ENCODE measurements at places on chromosomes 7 and 10.

DNA sequence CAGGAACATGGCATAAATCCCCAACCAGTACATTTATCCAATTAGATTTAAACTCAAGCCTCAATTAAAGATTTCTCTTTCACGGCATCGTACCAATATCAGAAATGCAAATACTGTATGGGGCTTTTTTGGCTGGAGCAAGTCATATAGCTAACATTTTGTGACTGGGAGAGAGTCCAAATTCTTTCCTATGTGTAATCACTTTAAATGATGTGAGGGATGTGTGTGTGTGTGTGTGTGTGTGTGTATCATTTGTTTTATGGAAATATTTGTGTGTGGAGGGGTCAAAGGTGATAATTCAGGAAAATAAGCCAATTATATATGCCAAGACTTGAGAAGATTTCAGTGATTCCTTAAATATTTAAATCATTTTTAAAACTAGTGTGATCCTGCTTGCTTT lies 196.6 kb downstream of the TRIL start:
- no peak for DNase-seq

- DNase-seq = no peak
Measured at GRCh38 chr10:119849944-119850343, 22.7 kb downstream of the MCMBP start.

- DNase-seq = peak; percentile 36
Measured at GRCh38 chr10:48242171-48242904, 32.2 kb downstream of the FRMPD2 start.

DNA sequence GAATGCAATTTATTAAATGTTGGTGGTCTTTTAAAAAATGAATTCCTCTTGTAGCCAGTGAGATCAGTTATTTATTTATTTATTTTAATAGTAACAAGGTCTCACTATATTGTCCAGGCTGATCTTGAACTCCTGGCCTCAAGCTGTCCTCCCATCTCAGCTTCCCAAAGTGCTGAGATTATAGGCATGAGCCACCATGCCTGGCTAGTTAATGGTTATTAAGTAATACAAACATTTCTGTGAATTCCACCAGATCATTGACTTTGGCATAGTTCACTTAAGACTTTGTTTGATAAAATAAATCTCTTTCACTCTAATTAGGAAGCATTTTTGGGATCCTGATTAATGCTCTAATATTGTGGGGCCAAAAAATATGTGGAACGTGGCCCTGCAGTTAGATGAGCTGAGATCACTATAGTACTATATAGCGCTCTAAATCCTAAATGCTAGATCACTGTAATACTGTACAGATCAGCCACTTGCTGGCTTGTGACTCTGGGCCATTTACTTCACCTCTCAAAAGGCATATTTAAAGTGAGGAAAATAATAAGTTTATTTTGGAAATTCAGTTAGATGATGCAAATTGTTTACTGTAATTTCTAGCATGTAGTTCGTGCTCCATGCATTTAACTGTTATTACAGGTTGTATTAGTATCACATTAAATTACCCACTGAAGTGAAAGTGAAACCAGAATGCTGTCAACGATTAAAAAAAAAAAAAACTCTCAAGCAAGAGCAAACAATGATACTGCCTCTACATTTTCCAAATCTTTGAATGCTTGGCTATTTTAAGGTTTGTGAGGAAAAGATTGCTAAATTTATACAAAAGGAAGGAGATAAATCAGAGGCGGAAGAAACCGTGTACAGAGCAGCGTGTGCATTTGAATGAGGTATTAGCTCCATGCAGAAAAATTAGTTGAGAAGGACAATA lies 15.9 kb upstream of the FAS start:
- no peak for DNase-seq

DNA sequence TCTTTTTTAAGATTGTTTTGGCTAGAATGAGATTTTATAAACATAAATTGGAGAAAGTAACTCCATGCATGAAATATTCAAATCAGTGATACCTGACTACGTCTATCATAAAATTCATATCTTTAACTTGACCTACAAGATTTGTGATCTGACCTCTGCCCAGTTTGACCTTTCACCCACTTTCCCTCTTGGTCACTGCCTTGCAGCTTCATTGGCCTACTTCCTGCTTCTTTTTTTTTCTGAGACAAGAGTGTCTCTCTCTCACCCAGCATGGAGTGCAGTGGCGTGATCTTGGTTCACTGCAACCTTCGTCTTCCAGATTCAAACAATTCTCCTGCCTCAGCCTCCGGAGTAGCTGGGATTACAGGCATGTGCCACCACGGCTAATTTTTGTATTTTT lies 28.5 kb downstream of the TPST1 start:
- no peak for DNase-seq

DNA sequence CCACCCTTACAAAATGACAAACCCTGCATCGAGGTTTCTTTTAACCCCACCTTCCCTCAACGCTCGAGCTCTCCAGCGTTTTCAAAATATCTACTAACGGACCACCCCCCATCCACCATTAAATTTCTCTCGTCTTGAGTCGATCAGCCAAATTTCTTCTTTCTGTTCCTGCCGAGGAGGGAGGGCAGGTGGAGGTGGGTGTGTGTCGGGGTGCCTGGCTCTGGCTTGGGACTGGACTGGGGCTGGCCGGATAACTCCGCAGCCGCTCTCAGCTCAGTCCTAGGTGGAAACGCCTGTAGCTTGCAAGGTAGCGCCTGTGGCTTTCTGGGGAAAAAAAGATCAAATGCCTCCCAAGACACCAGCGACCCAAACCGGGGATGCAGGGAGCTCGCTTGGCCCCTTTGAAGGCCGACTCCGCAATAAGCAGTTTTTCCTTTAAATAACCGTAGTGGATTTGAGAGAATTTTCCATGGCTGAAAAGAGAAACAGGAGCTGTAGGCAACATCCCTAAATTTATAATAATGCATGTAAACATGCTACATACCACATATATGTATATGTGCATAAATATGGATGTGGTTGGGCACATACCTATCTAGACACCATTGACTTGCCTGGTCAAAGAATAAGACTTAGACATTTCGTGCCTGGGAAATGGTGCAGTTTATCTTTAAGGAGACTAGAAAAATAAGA lies 1.9 kb upstream of the TMEM178B start:
- peak; percentile 52 for DNase-seq

DNA sequence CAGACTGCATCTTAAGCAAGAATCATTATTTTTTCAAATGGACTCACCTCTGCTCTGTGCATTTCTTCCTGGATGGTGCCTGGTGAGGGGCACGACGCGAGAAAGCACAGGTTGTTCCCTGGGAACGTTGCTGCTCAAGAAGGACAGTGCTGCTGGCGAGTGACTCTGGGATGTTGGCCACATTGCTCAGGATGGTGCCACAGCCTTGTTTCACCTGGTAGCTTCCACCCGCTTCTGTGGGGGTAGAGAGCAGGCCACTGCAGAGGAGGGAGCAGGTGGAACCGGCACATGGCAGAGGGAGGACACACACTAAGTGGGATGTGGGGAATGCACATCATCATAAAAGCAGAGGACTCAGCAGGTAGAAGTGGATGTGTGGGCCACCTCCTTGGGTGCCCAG lies 444.7 kb downstream of the TCERG1L start:
- DNase-seq = no peak

GRCh38 chr10:90834326-90834725 lies 23.5 kb downstream of the HTR7 start:
- DNase-seq = no peak

DNA sequence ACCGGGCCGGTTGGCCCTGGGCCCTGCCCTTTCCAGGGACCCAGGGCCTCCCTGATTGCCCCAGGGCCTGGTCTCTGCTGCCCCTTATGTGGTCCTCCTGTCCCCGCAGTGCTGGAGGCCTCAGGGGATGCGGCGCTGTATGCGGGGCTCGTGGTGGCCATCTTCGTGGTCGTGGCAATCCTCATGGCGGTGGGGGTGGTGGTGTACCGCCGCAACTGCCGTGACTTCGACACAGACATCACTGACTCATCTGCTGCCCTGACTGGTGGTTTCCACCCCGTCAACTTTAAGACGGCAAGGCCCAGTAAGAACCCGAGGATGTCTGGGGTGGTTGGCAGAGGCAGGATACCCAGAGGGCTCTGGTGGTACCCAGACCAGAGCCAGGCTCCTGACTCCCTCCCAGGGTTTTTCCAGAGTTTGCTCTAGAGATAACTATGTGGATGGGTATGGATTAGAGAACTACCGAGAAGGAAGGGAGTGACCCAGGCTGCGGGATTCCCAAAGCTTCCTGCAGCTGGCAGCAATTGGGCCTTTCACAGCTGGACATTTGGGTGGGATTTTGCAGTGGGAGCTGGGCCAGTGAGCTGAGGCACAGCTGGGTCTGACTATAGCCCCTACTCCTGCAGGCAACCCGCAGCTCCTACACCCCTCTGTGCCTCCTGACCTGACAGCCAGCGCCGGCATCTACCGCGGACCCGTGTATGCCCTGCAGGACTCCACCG lies 28.1 kb upstream of the SLC29A3 start:
- DNase-seq = no peak

DNA sequence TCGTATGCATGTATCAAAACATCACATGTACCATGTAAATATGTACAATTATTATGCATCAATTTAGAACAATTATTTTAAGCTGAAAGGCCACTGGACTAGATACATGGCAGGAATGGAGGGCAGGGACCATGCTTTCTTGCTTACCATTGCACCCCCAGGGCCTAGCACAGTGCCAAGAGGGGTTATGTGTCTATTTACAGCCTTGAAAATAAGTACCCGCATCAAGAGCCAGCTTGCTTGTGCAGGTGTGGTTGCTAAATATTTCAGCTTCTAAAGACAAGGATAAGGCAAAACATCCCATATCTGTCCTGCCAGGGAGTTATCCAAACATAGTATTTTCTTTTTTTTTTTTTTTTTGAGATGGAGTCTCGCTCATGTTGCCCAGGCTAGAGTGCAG lies 14.7 kb upstream of the OAT start:
- no peak for DNase-seq

DNA sequence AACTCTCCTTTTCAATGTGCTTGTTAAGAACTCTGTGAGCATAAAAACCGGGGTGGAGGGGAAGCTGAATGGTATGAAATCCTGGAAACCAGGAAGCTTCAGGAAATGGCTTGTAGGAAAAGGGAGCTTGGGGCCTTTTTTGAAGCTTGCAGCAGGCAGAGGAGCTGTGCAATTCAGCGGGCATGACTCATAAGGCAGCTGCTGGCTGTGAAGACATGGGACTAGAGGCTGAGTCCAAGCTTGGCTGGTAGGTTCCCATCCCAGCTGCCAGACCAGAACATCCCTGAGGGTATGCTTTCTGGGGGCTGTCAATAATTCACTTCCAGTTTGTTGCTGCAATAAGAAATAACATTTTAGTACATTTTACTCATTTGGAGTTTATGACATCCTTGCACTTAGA lies 36.8 kb upstream of the CDC14C start:
- no peak for DNase-seq

GRCh38 chr7:25911738-25912607 lies 240.0 kb upstream of the NFE2L3 start:
- no peak for DNase-seq

GRCh38 chr10:103640436-103641181 lies 147.1 kb downstream of the NEURL1 start:
- DNase-seq = no peak

DNA sequence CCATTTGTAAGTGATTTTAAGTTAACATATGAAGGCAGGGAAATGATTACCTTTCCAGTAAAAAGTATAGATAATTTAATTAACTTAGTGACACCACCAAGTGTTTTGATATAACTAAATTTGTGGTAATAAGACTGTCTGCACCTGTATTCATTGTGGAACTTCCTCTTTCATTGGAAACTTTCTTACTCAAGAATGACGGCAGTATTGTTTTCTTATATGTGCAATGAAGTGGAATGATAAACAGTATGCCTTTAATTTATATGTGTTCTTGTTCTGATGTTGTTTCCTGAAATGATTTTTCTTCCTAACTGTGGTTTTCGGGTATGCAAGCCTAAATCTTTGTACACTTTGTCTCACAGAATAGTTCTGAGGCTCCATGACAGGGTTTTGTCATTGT lies 46.4 kb downstream of the CASD1 start:
- no peak for DNase-seq

DNA sequence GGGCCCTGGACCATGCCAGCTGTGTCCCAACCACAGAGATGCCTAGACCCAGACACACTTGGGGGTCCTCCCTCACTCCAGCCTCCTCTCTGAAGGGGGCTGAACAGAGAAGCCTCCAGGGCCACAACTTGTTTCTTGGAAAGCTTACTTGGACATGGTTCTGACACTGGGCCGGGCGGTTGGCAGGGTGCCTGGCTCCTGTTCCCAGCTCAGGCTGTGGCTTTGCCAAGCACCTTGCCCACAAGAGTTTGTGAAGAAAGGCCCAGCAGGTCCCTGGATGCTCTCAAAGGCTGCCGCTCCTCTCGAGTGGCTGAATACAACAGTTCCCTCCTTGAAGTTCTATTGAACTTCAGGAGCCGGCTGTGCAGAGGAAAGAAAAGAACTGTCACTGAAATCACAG lies 181.6 kb downstream of the PTPN20 start:
- DNase-seq = no peak

- no peak for DNase-seq
Measured at GRCh38 chr10:74888962-74889661, 62.7 kb downstream of the KAT6B start.

- peak; percentile 60 for DNase-seq
Measured at GRCh38 chr7:39414224-39415035, 151.8 kb upstream of the YAE1 start.

DNA sequence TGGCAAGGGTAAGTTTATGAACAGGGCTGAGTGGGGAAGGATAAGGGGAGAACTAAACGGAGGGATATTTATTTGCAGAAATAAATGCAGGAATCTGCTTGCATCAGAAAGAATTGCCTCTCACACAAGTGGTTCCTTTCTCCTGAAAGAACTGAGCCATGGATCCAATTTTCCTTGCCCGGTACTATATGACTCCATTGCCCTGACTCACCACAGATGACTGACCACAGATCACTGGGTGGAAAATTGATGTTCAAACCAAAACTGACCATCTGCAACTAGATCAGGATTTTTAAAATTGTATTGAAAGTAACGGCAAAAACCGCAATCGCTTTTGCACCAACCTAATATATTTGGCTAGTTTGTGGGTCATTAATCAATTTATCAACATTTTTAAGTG lies 6.2 kb upstream of the MACC1 start:
- no peak for DNase-seq

DNA sequence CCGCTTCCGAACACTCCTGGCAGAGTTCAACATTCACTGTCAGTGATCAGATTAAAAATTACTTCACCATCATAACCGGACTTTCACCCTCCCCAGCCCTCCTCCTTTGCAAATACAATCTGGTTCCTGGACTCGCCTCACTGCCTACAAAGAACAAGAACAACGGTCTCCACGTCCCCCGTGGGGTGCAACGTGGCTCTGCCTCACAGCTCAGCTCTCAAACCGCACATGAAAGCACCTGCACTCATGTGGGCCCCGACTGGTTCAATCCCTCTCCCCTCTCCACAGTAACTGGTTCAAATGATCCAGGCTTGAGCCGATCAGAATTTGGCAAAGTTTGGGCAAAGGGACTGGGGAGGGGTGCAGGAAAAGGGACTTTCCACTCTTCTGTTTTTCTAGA lies 21.0 kb downstream of the ASB13 start:
- no peak for DNase-seq

- DNase-seq = peak; percentile 63
Measured at GRCh38 chr10:6416892-6417512, 163.1 kb downstream of the PRKCQ start.

GRCh38 chr10:72261784-72262404 lies 11.8 kb upstream of the DDIT4 start:
- DNase-seq = no peak

- DNase-seq = no peak
Measured at GRCh38 chr7:158422887-158423560, 164.6 kb downstream of the PTPRN2 start.

GRCh38 chr10:100100651-100101184 lies 19.0 kb upstream of the CPN1 start:
- no peak for DNase-seq

- no peak for DNase-seq
Measured at GRCh38 chr10:44937196-44938005, 22.2 kb upstream of the RASSF4 start.

All from SK-N-DZ (cell line).